ENCODE measurements at places on chromosomes 2 and 18.
A peak's percentile ranks its signal among the peaks of the same experiment; 100 is the strongest.

- no peaks in the 10 kb centered on the region for H3K4me1 ChIP-seq
- H3K27ac ChIP-seq = no peak overlapping the region
- H3K27me3 ChIP-seq = no peaks in the 10 kb centered on the region
- DNase-seq = no peak
Observed at GRCh38 chr2:136916131-136916530, 150.8 kb downstream of the THSD7B start.

DNA sequence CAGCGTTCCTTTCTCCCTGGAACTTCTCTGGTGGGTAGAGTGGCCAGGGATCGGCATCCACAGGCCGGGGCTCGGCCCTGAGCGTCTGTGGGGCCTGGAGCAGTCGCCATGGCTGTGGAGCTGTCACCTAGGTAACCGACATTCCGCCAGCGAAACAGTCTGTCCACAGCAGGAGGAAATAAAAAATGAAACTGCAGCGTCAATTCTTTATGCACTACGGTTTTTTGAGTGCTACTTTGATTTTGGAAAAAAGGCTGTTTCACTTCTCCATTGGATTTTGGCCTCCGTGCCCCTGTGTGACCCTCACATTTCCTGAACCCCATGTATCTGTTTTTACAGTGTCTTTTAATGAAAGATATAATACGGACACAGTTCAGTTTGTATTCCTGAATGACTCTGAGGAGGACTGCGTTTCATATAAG, 163.4 kb downstream of the LDLRAD4 start:
- peak; percentile 77 for DNase-seq
- peak overlapping the region; percentile 22 for H3K4me3 ChIP-seq
- peak overlapping the region; percentile 27 for H3K27ac ChIP-seq
- no peaks in the 10 kb centered on the region for H3K27me3 ChIP-seq
- no peaks in the 10 kb centered on the region for H3K36me3 ChIP-seq
- H3K4me1 ChIP-seq = no peaks in the 10 kb centered on the region

DNA sequence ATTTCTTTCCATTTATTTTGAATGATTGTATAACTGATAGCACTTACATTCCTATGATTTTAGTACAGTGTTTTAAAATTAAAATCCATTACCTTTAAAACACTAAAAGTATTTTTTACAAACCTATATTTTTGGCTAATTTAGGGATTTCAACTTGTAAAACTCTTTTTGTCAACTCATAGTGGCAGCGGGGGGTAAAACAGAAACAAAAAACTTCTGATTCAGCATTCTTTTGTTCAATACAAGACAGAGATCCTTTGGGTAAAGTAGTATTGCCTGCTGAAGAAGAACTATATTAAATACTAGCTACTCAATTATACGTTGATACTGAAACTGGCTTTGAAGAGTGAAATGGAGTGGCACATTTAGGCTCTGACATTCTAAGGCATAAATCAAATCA, 437.4 kb upstream of the CDH19 start:
- H3K4me3 ChIP-seq = no peak overlapping the region
- no peak for DNase-seq
- no peaks in the 10 kb centered on the region for H3K36me3 ChIP-seq
- H3K27me3 ChIP-seq = no peaks in the 10 kb centered on the region

GRCh38 chr2:26300234-26300925, 45.6 kb upstream of the SELENOI start:
- DNase-seq = peak; percentile 52
- H3K27ac ChIP-seq = peak overlapping the region; percentile 67
- H3K4me1 ChIP-seq = peaks cover 5% of the 10 kb centered on the region
- no peak overlapping the region for H3K4me3 ChIP-seq
- no peaks in the 10 kb centered on the region for H3K36me3 ChIP-seq
- H3K27me3 ChIP-seq = no peaks in the 10 kb centered on the region
